NCI-H748 treated with DMSO at 0.1 percent for 48 hours (cell line): ENCODE measurements at places on chromosomes 5 and 9.

GRCh38 chr5:3353561-3353960 is 242.1 kb upstream of the IRX1 start:
- DNase-seq = no peak

DNA sequence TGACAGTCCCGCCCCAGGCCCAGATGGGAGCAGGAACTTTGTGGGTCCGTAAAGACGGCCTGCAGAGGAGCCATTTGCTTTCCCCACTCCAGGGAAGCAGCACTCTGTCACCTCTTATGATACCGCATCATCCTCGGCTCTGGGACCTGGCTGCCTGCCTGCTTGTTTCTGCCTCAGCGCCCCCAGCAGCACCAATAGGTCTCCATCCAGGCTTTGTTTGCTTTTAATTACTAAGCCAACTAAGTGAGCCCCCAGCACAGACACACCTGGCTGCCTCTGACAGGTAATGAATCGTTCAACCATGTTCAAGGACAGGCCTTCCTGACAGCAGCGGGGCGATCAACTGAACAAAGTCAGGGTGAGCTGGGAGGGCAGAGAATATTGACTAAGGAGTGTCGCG is 141.4 kb downstream of the C5orf15 start:
- DNase-seq = peak; percentile 39

GRCh38 chr5:180825768-180826525 is 23.3 kb upstream of the MGAT1 start:
- no peak for DNase-seq

GRCh38 chr9:98709968-98710965 is 1.5 kb upstream of the GABBR2 start:
- DNase-seq = no peak

DNA sequence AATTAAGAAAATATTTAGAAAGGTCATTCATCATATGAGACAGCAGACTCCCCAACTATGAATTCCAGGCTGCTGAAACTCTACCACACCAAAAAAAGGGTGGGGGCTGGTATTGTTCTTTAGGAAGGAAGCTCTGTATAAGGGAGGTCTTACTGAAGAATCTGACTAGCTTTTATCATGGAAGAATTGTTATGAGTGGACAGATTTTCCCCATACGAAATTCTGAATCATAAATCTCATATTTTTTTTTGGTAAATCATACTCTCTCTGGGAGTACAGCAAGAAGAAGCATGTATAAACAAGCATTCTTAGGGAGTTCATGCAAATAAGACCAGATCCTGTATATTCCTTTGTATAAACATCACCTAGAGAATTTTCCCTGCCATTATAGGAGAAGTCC is 220.0 kb downstream of the SLC12A2 start:
- DNase-seq = no peak
